Glutamatergic neuron (in vitro differentiated cells): ENCODE measurements at places on chromosomes 12 and 14. TPM values are rescaled to one million over a fixed set of nuclear protein-coding genes. Genes with fewer than 3 reads are reported as not detected.

- DNase-seq = no peak
- H3K27me3 ChIP-seq = no peaks in the 10 kb centered on the region
- H3K27ac ChIP-seq = no peak within 1 kb of the TSS
- H3K4me1 ChIP-seq = no peaks in the 10 kb centered on the region
- H3K4me3 ChIP-seq = no peak within 1 kb of the TSS
- no peaks in the 10 kb centered on the region for H3K36me3 ChIP-seq
These were observed at the start of gene ARHGDIB for GRCh38 chr12:14961466-14962152. ARHGDIB (minus strand) TSS chr12:14961601; CDS start chr12:14950712, 10,889 bp downstream.

GRCh38 chr12:120841525-120841924, 62.6 kb downstream of the SPPL3 start:
- H3K4me3 ChIP-seq = no peak overlapping the region
- no peak for DNase-seq
- no peak overlapping the region for H3K27ac ChIP-seq

- H3K27me3 ChIP-seq = no peaks in the 10 kb centered on the region
- no peaks in the 10 kb centered on the region for H3K4me1 ChIP-seq
- DNase-seq = no peak
- no peak overlapping the region for H3K27ac ChIP-seq
- no peak overlapping the region for H3K4me3 ChIP-seq
- no peaks in the 10 kb centered on the region for H3K36me3 ChIP-seq
These were observed 65.4 kb downstream of the TAOK3 start for GRCh38 chr12:118307069-118307954.

DNA sequence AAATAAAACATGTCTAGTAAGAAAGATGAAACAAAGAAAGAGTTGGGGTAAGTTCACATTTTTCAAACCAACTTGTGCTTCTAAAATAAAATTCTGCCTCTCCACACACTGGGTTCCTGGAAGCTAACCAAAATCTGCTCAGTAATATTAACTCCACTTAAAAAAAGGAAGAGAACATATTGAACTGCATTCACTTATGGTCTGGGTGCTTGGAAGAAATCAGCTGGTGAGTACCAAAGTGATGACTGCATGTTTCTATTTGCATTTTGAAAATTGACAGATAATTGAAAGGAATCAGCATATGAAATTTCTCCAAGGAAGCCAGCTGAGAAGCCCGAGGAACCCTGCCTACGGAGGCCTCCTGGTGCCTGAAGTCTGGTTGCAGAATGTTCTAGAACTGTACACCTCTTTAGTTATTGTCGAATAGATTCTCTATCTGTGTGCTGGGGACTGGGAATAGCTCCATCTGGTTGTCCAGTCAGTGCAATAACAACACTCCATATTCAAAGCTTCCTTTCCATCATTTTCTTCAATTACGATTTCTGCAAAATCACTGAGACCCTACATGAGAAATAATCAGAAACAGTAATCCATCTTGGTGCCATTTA, 836.1 kb downstream of the VRK1 start:
- peaks cover 5% of the 10 kb centered on the region for H3K27me3 ChIP-seq
- H3K4me1 ChIP-seq = peaks cover 38% of the 10 kb centered on the region
- no peak overlapping the region for H3K4me3 ChIP-seq
- H3K27ac ChIP-seq = peak overlapping the region; percentile 71
- no peaks in the 10 kb centered on the region for H3K36me3 ChIP-seq

- DNase-seq = no peak
- peak overlapping the region; percentile 34 for H3K4me3 ChIP-seq
- peaks cover 1% of the 10 kb centered on the region for H3K27me3 ChIP-seq
- H3K4me1 ChIP-seq = peaks cover 15% of the 10 kb centered on the region
These were observed 118.8 kb downstream of the TSPAN9 start for GRCh38 chr12:3195859-3196483.

GRCh38 chr12:64004641-64005040, 160.1 kb downstream of the SRGAP1 start:
- peaks cover 4% of the 10 kb centered on the region for H3K4me1 ChIP-seq
- DNase-seq = no peak
- no peak overlapping the region for H3K4me3 ChIP-seq
- peaks cover 5% of the 10 kb centered on the region for H3K27me3 ChIP-seq
- H3K27ac ChIP-seq = no peak overlapping the region

- peaks cover 3% of the 10 kb centered on the region for H3K27me3 ChIP-seq
- H3K27ac ChIP-seq = no peak overlapping the region
- H3K4me3 ChIP-seq = no peak overlapping the region
These were observed 85.2 kb downstream of the ESR2 start for GRCh38 chr14:64208981-64209380.

- no peak overlapping the region for H3K27ac ChIP-seq
- H3K27me3 ChIP-seq = no peaks in the 10 kb centered on the region
- no peak overlapping the region for H3K4me3 ChIP-seq
- peaks cover 14% of the 10 kb centered on the region for H3K36me3 ChIP-seq
- DNase-seq = no peak
These were observed 47.9 kb upstream of the PLEKHG6 start for GRCh38 chr12:6262623-6263022.

GRCh38 chr14:55128386-55129085, 516 bp upstream of the LGALS3 start:
- H3K4me1 ChIP-seq = peaks cover 4% of the 10 kb centered on the region
- no peaks in the 10 kb centered on the region for H3K36me3 ChIP-seq
- H3K4me3 ChIP-seq = peak overlapping the region; percentile 77
- H3K27me3 ChIP-seq = peaks cover 14% of the 10 kb centered on the region
- no peak overlapping the region for H3K27ac ChIP-seq
- DNase-seq = no peak

DNA sequence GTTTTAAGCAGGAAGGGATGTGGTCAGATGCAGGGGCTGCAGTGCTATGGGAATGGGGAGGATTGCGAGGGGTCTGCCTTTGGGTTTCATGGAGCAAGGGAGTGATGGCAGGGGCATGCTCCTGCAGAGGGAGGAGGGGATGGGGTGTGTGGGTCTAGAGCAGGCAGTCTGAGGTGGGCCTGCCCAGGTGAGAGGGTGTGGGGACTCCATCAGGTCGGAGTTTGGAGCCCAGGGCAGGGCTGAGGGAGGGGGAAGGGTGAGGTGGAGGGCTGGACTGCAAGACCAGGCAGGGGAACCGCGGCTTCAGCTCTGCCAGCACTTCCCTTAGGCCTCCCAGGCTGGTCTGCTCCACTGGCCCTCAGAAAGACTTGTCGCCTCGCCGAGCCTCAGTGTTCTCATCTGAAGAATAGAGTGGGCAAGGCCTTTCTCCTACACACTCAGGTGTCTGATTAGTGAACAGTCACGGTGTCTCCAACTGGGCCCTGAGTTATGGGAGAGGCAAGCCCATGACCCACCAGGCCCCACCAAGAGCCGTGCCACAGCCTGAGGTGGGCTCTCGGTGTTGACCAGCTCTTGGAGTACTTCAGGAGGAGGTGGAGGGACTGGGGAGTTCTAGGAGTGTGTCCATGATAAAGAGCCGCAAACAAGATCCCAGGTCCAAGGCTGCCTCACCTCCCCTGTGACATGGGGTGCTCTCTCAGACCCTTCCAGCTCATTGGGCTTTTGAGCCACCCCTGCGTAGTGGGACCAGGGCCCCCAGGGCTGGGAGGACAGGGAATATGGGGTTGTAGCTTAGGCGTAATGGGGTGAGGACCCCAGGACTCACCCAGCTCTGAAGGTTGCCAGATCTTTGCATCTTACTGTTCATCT, 20.1 kb upstream of the KRT80 start:
- DNase-seq = peak; percentile 13
- H3K4me1 ChIP-seq = no peaks in the 10 kb centered on the region
- no peak overlapping the region for H3K27ac ChIP-seq
- H3K4me3 ChIP-seq = no peak overlapping the region
- peaks cover 17% of the 10 kb centered on the region for H3K27me3 ChIP-seq
- no peaks in the 10 kb centered on the region for H3K36me3 ChIP-seq

GRCh38 chr14:59852350-59852749, 18.2 kb downstream of the RTN1 start:
- H3K27ac ChIP-seq = no peak overlapping the region
- no peak overlapping the region for H3K4me3 ChIP-seq
- H3K27me3 ChIP-seq = no peaks in the 10 kb centered on the region
- DNase-seq = no peak
- H3K4me1 ChIP-seq = peaks cover 3% of the 10 kb centered on the region

- peak overlapping the region; percentile 20 for H3K4me3 ChIP-seq
- DNase-seq = no peak
- H3K27ac ChIP-seq = peak overlapping the region; percentile 98
These were observed 41.2 kb downstream of the CORO1C start for GRCh38 chr12:108690191-108690518.

GRCh38 chr14:77055981-77056380, 27.5 kb upstream of the IRF2BPL start:
- H3K27me3 ChIP-seq = peaks cover 14% of the 10 kb centered on the region
- no peaks in the 10 kb centered on the region for H3K36me3 ChIP-seq

DNA sequence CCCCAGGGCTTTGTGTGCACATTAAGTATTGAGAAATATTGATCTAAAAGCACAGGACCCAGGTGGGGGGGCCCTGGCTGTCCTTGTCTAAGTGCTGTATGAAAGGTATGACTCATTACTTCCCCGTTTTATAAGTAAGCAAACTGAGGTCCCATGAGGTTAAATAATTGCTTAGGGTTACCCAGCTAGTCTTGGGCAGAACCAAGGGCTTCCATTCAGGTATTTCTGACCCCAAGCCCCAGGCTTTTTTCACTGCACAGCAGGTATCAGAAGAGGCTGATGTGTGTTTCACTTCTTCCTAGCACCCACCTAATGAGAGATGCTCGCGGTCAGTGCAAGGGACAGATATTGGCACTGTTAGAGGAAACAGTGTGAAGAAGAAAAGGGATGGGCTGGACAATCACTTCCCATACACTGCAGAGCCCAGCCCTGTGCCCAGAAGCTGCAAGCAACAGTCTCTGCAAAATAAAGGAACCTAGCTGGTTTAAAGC, 4.7 kb upstream of the TC2N start:
- H3K27ac ChIP-seq = no peak overlapping the region
- peak; percentile 32 for DNase-seq
- no peak overlapping the region for H3K4me3 ChIP-seq
- no peaks in the 10 kb centered on the region for H3K36me3 ChIP-seq

- H3K4me1 ChIP-seq = no peaks in the 10 kb centered on the region
- H3K4me3 ChIP-seq = no peak overlapping the region
- DNase-seq = no peak
- H3K27ac ChIP-seq = no peak overlapping the region
These were observed 186.6 kb upstream of the OR4E1 start for GRCh38 chr14:21860172-21860571.

GRCh38 chr14:24798911-24799462, 165.0 kb upstream of the GZMB start:
- no peak for DNase-seq
- H3K4me1 ChIP-seq = peaks cover 3% of the 10 kb centered on the region

- DNase-seq = no peak
- H3K4me3 ChIP-seq = no peak overlapping the region
These were observed 12.5 kb downstream of the ISM2 start for GRCh38 chr14:77485901-77486678.

- H3K4me3 ChIP-seq = no peak overlapping the region
- H3K4me1 ChIP-seq = no peaks in the 10 kb centered on the region
- no peaks in the 10 kb centered on the region for H3K36me3 ChIP-seq
- DNase-seq = no peak
- no peaks in the 10 kb centered on the region for H3K27me3 ChIP-seq
These were observed 8.5 kb upstream of the PTPRR start for GRCh38 chr12:70929029-70929428.

DNA sequence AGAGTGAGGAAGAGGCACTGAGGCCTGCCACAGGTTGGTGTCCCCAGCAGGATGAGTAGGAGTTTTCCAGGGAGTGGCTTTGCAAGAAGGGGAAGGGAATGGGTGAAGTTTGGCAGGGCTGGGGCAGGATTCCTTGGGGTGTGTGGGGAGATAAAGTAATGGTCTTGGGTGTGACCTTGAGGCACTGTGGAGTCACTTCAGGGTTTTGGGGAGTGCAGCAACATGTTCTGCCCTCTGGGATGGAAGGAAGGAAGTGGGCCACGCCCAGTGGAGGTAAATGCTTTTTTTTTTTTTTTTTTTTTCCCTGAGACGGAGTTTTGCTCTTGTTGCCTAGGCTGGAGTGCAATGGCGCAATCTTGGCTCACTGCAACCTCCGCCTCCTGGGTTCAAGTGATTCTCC, 108.9 kb downstream of the ADCK1 start:
- DNase-seq = no peak
- no peak overlapping the region for H3K27ac ChIP-seq
- peaks cover 9% of the 10 kb centered on the region for H3K27me3 ChIP-seq
- no peaks in the 10 kb centered on the region for H3K4me1 ChIP-seq
- H3K4me3 ChIP-seq = no peak overlapping the region

The VASH1 gene
- total RNA-seq = 149 TPM

The TPPP2 gene
- total RNA-seq = not detected

The SLCO1B1 gene
- total RNA-seq = not detected

The ACRBP gene
- 2.5 TPM for total RNA-seq

The PLXNC1 gene
- 4.9 TPM for total RNA-seq

The FAM181A gene
- total RNA-seq = not detected

The GUCY2C gene
- total RNA-seq = not detected

The INSM2 gene
- total RNA-seq = 21.7 TPM

The CDH24 gene
- 164 TPM for total RNA-seq

The HOTAIR gene
- not detected for total RNA-seq
